ENCODE measurements at places on chromosomes 3 and 15.

DNA sequence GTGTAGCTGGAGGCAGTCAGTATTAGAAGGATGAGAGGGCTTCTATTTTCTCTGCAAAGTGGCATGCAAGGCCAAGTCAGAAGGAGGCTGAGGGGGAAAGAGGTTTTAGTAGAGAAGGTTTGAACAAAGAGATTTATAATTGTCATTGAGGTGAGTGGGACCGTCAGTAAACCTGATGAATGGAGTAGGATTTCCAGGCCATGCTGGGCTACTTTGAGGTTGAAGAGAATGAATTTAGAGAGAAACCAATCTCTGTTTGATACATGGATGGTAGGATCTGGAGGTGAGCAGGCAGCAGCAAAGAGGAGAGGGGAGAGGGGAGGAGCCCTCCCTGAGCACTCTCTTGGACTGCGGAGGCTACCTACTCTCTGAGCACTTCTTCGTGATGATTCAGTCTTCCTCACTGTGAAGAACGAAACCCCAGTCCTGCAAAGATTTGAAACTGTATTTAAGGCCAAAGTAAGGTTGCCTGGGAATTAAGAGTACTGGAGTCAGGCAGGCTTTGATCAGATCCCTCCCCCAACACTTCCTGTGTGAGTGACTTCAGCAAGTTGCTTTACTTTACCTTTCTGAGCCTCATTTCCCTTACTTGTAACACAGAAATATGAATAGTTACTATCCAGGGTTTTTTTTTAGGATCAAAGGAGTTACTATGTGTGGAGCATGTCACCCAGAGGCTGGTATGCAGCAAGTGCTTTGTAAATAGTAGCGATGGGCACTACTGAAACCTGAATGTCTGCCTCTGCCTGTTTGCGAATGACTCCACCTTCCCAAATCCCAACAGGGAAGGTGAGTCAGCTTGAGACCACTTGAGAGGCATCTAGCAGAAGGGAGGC, 75.8 kb downstream of the RPL39L start:
- DNase-seq, result peak; percentile 8

GRCh38 chr15:56035166-56035565, 41.8 kb upstream of the NEDD4 start:
- no peak for DNase-seq

GRCh38 chr15:64480891-64481290, 20.5 kb downstream of the ZNF609 start:
- no peak for DNase-seq

DNA sequence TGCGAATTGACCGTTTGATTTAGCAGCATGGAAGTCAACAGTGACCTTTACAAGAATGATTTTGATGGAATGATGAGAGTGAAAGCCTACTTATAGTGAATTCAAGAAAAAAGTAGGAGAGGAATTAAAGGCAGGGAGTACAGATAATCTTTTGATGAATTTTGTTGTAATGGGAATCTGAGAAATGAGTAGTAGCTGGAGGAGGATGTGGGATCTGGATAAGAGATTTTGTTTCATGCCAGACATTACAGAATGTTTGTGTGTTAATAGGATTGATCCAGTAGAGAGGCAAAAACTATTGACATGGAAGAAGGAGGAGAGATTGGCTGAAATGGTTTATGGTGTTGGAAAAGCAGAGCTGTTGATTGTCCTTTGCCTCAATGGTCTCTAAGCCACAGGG, 17.4 kb upstream of the ZNF609 start:
- no peak for DNase-seq

GRCh38 chr3:38630606-38631005, 18.9 kb downstream of the SCN5A start:
- DNase-seq, result no peak

Data from memory B cell (primary cell).